Stimulated activated naive CD8-positive, alpha-beta T cell treated with anti-CD3 and anti-CD28 coated beads, Interleukin-15, amount 100 ng/mL, for 72 hours (primary cell): ENCODE measurements at places on chromosomes 2 and 18.

- no peak for DNase-seq
Measured at GRCh38 chr18:60936101-60936500, 397.1 kb upstream of the CDH20 start.

DNA sequence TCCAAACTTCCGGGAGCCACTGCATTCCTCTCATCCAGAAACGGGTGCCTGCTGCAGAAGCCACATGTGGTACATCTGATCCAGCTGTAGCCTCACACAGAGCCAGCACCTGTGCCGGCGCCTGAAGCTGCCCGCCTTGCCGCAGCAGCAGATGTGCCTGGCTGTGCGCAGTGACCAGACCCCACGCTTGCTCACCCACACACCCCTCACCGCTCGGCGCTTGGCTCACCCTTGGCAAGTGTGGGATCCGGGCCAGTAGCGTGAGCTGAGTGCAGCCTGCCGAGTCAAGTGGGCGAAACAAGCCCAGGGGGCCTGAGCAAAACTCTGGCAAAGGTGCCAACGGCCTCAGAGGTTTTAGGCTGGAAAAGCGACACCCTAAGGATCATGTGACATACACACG lies 220.1 kb upstream of the TMEFF2 start:
- no peak for DNase-seq

DNA sequence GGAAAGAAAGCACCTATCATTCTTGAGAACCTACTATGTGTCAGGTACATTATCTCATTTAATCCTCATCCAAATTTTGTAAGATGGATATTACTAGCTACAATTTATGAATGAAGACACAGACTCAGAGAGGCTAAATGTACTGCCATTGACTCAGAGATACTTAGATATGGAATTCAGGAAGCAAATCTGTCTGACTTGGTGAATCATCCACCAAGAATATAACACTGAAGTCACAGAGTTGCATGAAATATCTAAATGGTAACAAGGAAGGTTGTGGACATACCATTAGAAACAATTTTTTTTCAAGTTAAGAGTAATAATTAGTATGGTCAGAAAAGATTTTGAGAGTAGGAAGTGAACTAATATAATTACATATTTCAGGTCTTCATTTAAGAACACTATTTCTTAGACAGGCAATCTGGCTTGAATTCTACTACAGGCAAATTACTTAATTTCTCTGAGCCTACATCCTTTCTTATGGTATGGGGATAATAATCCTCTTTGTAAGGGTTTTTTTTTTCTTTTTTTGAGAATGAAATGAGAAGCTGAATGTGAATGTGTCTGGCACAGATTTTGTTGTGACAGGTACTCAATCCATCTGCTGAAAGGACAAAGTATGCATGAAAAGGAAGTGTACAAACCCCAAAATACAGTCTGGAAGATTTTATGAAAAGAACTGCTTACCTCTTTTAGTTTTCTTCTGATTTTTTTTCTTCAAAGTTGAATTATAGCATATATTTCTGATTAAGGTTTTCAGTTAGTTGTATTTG lies 14.8 kb upstream of the C2orf66 start:
- DNase-seq, result no peak

GRCh38 chr2:71675296-71675695 lies 221.9 kb downstream of the DYSF start:
- DNase-seq, result no peak

- DNase-seq, result no peak
Measured at GRCh38 chr2:173999272-173999671, 34.1 kb upstream of the SP3 start.

- DNase-seq, result no peak
Measured at GRCh38 chr2:146278881-146279280, 1565.9 kb upstream of the ACVR2A start.

- no peak for DNase-seq
Measured at GRCh38 chr2:126849486-126849885, 49.2 kb upstream of the TEX51 start.

DNA sequence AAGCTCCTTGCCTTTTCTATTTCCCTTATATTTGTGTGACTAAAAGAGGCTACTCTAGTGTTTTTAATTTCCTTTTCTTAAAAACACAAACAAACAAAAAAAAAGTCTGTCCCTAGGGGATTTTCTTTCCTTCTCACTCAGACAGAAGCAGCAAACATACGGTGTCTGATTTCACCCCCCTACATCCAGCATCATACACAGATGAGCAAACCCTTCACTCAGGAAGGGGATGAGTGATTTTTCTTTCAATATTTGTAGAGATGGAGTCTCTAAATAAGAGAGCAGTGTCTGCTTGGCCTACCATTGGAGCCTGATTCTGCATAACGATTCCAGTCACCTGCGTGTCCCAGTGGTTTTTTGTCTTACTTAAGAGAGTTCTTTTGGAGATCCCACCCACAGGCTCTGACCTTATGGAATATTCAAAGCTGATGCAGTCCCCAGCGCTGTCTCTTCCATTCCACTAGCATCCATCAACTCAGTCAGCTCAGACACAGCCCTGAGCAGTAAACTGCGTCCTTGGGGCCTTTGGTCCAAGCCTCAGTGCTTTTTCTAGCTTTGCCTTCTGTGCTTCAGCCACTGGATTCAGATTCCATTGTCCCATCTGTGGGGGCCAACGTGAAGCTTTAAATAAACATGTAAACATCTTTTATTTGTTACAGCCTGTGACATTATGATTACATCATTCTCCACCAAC lies 52.6 kb upstream of the TPO start:
- DNase-seq, result no peak

GRCh38 chr2:181780047-181780651 lies 99.8 kb upstream of the NEUROD1 start:
- no peak for DNase-seq

DNA sequence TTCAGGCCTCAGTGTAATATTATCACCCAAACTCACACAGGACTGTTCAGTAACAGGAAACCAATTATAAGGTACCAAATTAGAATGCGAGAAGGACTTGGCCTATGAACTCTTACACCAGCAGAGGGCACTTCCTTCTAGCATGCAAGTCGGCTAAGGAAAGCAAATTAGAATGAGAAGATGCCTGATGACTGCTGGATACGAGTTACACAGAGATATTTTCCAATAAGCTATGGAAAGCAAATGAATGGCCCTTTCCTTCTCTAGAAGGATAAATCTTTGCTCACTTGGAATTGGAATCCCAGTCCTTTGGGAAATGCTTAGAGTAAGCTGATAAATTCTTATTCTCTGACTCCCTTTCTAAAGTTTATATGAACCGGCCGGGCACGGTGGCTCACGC lies 109.8 kb downstream of the AP1S3 start:
- peak; percentile 6 for DNase-seq

- DNase-seq, result no peak
Measured at GRCh38 chr2:240291337-240292034, 144.0 kb upstream of the GPC1 start.

DNA sequence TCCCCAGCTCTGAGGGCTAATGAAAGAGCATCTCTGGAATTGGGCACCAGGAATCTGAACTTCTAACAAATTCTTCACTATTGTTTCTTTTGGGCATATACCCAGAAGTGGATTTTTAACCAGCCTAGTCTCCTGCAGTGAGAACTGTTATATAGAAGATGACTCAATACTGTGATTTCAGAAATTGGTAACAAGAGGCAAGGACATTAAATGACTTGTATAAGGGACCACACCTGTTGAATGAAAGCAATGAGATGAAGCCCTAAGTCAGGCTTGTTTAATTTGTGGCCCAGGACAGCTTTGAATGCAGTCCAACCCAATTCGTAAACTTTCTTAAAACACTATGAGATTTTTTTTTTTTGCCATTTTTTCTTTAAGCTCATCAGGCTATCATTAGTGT lies 57.9 kb downstream of the EPC2 start:
- DNase-seq, result no peak

- DNase-seq, result no peak
Measured at GRCh38 chr18:45775743-45776142, 49.7 kb upstream of the SIGLEC15 start.

DNA sequence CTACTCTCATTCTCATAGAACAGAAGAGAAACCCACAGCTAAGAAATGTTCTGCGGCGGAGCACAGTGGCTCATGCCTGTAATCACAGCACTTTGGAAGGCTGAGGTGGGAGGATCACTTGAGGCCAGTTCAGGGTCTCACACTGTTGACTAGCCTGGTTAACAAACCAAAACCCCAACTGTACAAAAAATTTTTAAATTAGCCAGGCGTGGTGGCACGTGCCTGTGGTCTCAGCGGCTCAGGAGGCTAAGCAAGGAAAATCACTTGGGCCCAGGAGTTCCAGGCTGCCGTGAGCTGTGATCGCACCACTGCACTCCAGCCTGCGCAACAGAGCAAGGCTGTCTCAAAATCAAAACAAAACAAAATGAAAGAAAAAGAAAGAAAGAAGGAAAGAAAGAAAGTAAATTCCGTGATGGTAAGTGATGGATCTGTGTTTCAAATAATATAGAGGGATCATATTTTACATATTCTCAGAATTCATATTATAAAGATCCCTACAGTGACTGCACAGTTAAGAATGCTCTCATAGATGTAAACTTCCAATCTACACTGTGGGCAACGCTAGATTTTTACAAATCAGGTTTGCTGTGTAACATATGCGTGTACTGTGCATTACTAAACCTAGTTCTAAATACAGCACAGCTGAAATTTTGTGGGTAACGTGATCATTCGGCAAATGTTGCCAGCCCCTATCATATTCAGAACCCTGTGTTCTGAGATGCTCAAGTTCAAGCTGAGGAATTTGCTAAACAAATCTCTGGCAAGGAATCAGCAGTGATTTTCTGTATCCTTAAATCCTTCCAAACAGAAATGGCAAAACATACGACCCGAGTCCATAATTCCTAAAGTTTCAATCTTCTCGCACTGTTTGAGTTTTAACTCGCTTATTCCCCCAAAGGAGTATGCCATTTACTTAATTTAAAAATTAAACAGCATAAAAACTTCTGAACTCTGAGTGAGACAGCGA lies 1.2 kb upstream of the RAB12 start:
- DNase-seq, result no peak

GRCh38 chr2:100766806-100767205 lies 53.1 kb upstream of the NPAS2 start:
- no peak for DNase-seq

DNA sequence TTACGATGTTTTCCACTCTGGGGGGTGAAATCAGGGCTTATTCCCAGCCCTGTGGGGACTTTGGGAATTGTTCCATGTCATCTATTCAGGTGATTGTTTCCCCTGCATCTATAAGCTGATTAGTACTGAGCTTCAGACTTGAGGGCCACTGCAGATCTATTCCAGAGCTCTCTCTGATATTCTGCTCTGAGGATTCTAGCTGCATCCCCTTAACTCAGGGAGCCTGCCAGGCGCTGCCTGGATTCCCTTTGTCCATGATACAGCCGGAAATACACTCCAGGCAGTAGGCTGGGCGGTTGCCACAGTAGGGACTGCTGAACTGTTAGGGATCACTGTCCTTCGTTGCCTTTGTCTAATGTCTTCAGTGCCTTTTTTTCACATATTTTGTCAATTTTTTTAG lies 31.3 kb downstream of the PTRHD1 start:
- no peak for DNase-seq

DNA sequence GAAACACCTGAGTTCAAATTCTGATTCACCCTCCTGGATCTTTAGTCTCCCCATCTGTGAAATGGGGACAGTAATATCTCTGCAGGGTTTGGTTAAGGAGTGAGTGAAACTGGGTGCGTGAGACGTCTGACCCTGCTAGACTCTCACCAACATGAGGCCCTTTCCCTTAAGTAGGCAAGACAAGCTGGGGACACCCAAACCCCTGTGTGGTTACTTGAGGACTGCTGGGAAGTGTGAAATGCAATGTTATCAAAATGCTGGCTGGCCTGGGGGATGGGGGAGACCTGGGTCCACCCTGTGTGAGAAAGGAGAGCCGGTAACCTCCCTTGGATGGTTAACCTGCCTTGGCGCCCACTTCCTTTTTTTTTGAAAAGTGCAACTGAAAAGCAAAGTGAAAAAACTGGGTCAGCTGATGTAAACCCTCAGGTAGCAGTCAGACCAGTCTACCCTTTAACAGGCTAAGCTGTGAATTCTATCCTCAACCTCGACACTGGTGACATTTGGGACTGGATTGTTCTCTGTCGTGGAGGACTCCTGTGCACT lies 82.3 kb downstream of the INPP5D start:
- peak; percentile 40 for DNase-seq

GRCh38 chr2:158903711-158904405 lies 64.6 kb upstream of the TANC1 start:
- DNase-seq, result no peak

DNA sequence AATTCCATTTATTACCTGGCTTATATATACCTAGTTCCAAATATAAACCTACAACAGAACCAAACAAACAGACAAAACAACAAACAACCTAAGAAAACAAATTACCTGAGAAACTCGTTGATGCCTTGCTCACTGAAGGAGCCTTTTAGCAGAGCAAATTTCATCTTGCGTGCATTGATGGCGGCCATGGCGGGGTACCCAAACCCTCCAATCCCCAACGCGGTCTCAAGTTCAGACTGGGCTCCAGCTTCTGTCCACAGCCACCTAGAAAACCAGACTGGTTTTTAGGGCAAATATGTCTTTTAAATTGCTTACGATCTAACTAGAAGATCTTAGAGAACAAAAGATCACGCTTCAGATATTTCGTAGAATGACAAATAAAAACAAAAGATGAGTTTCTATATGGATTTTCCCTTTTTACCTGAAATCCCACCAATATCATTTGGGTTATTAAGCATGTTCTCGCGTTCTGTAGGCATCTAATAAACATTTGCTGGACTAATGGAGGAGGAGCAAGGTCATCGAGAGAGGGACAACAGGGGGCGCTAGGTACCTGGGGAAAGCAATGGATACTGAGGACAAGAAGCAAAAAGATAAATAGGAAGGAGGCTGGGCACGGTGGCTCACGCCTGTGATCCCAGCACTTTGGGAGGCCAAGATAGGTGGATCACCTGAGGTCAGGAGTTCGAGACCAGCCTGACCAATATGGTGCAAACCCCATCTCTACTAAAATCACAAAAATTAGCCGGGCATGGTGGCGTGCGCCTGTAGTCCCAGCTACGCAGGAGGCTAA lies 25.2 kb downstream of the PDIA6 start:
- DNase-seq, result no peak

DNA sequence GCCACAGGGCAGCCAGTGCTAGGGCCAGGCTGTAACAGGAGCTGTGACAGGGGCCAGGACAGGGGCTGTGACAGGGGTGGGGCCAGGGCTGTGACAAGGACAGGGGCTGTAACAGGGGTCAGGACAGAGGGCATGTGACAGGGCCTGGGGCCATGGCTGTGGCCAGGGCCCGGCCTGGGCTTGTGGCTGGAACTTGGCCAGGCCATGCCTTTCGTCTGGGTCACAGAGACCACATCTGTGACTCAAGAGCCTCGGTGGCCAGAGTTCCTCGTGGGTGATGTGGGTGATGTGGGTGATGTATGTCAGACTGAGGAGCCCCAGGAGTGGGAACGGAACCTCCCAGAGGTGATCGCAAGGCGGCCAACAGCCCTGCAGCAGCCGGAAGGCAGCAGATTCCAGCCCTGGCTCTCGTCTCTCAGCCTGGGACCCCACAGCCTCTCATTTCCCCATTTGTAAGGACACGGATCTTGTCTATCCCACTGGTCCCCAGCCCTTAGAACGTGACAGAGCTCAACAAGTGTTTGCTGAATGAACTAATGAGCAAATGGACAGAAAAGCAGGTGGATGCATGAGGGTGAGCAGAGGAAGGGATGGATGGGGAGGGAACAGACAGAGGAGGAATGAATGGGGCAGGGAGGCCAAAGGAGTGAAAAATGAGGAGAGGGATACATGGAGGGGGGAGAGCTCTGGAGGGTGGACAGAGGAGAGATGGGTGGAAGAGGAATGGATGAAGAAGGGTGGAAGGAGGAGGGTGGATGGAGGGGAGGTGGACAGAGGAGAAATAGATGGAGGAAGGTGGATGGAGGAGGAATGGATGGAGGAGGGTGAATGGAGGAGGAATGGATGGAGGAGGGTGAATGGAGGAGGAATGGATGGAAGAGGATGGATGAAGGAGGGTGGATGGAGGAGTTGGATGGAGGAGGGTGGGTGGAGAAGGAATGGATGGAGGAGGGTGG lies 17.3 kb downstream of the ESPNL start:
- DNase-seq, result no peak
